NCI-H146 (cell line): ENCODE measurements at places on chromosomes 12 and 14.

DNA sequence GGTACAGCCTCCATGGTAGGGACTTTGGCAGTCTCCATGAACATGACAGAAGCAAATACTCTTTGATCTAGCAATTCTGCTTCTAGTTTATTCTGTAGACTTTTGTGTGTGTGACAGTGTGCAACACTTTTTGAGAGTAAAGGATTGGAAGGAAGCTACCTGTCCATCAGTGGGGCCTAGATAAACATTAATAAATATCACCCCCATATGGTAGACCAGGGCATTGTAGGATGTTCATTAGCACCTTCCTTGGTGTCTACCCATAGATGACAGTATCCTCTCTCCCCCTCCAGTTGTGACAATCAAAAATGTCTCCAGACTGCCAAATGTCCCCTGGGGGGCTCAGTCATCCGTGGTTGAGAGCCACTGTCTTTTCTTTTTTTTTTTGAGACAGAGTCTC is 10.8 kb downstream of the SNRNP35 start:
- no peak for DNase-seq

GRCh38 chr14:53375599-53375998 is 222.5 kb upstream of the DDHD1 start:
- DNase-seq, result no peak

GRCh38 chr12:75591628-75592027 is 80.2 kb upstream of the KRR1 start:
- DNase-seq, result no peak

DNA sequence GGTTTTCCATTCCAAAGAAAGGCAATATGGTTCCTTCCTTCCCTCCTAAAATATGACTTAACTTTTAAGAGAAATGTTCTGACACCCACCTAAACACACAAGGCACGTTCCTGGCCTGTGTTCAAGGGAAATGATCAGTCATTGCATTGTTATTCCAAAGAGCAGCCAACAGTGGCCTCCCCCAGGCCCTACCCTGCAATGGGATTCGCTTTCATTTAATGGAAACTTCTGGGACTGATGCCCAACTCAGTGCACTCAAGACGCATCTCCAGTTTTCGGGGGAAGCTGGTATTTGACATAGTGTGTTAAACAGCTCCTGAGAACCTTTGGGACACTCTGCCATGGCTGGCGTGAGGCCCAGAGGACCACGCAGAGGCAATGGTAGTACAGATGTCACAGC is 65.9 kb downstream of the DDX51 start:
- DNase-seq, result no peak

- no peak for DNase-seq
These were observed 90.2 kb upstream of the TBX3 start for GRCh38 chr12:114774197-114774596.

DNA sequence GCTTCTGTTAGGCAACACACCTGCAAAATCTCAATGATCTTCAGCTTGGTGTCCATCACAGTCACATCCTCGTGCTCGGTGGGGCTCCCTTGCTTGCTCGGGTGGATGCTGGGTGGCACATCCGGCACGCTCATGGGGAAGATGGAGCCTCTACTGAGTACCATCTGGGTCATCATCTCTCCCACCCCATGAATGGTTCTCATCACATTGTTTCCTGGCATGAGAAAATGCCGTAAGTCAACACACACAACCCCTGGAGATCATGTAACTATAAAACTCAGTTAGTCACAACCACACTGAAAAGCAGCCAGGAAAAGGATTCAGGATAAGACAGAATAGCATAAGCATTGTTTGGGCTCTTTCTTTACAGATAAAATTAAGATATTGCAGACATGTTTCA is 201.1 kb downstream of the ITPR2 start:
- peak; percentile 91 for DNase-seq

DNA sequence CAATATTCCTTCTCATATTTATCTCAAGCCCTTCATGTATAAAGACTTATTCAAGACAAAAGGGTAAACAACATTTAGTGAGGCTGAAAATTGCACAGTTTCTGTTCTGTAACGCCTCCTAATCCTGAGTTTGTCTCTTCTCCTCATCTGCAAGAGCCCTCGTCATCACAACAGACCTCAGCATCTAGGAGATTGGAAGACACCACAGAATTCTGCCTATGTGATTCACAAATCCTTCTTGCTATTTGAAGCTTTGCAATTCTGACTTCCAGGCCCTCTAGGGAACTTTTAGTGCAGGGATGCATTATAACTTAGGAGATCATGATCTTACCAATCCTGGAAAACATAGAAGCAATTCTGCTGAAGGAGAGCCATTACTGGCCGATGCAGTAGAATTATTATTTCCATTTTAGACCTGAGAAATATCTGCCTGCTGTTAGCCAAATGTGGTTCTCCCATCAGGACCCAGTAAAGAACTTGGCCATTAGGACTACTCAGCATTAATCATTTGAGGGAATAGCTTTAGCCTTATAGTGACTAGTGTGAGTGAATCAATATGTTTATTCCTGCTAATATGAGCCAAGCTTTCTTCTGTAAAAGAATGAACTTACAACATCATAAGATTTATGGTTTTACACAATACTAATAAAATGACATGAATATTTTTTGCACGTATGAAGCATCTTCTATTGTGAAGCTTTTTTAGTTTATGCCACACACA is 119.5 kb downstream of the ANO4 start:
- no peak for DNase-seq

- no peak for DNase-seq
These were observed 3.0 kb downstream of the KLRK1 start for GRCh38 chr12:10386857-10387256.

DNA sequence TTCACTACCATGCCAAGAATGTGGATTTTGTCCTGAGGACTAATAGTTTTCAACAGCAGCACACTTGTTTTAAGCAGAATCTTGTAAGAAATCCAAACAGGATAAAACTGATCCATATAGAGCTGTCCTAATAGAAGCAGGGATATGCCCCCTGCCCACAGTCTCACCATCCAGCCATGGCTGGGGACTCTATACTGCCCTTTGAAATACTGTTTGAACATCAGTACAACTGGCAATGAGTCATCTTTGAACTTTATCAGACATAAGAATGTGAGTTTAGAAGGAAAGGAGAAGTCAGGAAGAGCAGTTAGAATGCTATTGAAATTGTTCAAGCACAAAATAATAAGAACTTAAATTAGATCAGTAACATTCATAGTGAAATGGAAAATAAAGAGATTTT is 3.8 kb upstream of the C12orf42 start:
- DNase-seq, result no peak

- peak; percentile 15 for DNase-seq
These were observed 194.6 kb upstream of the FSCB start for GRCh38 chr14:44701563-44702263.

DNA sequence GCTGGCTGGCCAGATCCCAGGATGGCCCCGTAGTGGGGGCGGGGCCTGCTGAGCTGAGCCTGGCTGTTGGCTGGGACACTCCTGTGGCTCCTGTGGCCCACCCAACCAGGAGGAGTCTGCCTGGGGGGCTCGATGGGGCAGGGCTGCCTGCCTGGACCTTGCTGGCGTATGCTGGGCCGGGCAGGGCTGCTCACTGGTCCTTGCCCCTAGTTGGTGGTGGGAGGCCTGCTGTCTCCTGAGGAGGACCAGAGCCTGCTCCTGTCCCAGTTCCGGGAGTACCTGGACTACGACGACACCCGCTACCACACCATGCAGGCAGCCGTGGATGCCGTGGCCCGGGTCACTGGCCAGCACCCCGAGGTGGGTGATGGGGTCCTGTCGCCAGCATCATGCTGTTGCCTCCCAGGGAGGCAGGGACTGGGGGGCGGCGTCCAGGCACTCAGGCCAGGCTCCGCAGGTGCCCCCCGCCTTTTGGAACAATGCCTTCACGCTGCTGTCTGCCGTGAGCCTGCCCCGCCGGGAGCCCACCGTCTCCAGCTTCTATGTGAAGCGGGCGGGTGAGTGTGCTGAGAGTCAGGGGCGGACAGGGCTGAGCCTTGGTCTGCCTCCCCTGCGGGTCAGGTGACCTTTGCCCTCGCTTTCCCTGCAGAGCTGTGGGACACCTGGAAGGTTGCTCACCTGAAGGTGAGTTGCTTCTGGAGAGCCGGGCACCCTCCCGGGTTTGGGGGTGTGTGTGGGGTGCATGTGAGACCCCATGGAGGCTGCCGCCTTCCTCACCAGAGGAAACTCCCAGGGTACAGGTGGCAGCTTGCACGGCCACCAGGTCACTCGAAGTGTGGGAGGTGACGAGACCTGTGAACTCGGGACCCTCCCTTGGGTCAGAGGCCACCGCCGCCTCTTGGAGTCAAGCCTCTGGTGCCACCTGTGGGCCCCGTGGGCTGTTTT is 3.4 kb downstream of the NOC4L start:
- DNase-seq, result no peak

DNA sequence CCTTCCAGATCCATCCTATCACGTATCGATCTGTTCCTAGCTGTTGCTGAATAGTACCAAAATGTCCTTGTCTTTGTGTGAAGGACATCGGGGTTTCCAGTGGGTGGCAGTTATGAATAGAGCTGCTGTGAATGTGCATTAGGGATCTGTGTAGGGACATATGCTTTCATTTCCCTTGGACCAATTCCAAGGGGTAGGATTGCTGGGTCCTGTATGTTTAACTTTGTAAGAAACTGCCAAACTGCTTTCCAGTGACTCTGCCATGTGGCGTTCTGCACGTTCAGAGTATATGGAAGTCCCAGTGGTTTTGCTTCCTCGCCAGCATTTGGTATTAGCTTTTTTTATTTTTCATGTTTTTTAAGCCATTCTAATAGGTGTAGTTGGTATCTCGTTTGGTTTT is 28.6 kb downstream of the PACS2 start:
- DNase-seq, result no peak

- no peak for DNase-seq
These were observed 267.7 kb upstream of the G2E3 start for GRCh38 chr14:30291216-30291615.

DNA sequence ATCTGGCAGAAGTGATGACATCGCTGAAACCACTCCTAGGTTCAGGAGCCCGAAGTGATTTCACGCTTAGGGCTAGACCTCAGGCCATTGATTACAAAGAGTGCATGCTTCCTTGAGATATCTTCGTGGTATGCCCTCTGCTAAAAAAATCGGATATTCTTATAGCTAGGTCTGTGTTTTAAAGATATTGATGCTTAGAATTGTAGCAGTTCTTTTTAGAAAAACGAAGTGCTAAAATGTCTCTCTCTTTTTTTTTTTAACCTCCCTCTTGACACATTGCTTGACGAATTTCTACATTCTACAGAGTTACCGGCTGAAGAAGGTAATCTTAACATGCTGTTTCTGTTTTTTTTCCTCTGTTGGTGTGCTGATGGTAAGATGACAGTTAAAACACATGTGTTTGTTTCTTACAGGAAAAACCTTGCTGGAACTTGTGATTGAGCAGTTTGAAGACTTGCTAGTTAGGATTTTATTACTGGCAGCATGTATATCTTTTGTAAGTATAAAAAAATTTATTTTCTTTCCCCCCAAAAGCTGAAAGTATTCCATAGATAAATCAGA is 1.3 kb downstream of the ATP2A2 start:
- DNase-seq, result no peak

GRCh38 chr12:54282949-54283593 is 2.5 kb downstream of the HNRNPA1 start:
- no peak for DNase-seq

DNA sequence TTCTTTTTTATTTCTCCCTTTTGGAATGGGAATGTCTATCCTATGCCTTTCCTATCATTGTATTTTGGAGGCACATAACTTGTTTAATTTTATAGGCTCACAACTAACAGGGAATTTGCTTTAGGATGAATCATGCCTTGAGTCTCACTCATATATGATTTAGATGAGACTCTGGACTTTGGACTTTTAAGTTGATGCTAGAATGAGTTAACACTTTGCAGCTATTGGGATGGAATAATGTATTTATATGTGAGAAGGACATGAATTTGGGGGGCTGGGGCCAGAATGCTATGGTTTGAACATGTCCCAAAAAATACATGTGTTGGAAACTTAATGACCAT is 365.3 kb downstream of the ZFP36L1 start:
- no peak for DNase-seq

DNA sequence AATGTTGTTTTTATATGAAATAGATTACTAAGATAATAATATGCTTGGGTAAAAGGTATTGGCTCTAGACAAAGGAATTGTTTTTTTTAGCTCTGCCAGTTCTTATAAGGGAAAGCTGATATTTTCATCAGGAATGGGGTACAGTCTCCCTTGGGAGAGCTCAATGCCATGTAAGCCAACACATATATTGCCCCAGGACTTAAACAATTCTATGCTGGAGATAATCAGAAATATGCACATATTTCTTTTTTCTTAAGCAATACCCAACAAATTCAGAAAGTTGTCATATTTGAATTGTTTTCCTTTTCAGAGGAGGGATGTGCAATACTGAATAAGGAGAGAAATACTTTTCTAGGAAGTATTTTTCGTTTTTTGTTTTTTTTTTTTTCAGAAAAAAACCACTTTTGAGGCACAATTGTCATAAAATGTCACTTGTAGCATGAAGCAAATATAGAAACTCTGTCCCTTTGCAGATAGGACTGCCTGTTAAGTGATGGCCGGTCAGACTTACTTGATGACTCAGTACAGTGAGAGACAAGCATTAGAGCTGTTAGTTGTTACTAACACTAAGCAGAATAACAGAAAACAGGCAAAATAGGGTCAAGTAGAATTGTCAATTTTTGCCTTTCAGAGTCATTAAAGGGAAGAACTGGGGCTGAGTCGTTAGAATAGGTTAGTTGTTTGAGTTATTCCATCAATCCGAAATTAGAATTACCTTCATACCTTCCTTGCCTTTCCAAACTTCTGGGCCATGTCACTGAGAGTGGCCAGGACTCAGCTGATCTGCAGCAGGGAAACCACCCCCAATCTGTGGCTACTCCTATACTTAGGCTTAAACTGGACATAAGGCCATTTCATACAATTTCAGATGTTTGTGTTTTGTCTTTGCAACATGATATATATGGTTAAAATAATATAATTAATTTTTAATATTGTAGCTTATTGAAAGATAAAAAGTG is 168.1 kb downstream of the SLC38A4 start:
- DNase-seq, result no peak

DNA sequence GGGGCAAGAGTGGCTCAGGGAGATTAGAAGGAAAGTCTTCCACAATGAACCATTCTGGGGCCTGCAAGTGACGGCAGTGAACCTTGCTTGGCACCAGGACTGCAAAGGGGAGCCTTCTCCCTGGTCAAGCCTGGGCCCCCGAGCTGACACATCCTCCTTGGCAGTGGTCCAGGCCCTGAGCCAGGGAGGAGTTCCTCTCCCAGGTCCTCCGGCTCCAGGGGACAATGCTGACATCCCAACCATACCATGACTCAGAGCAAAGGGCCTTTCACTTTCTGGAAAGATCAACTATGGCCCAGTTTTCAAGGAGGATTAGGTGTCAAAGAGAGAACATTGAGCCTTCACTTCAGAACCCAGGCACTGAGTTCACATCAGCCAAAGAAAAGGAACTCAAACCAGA is 756.5 kb upstream of the TBX3 start:
- DNase-seq, result no peak

DNA sequence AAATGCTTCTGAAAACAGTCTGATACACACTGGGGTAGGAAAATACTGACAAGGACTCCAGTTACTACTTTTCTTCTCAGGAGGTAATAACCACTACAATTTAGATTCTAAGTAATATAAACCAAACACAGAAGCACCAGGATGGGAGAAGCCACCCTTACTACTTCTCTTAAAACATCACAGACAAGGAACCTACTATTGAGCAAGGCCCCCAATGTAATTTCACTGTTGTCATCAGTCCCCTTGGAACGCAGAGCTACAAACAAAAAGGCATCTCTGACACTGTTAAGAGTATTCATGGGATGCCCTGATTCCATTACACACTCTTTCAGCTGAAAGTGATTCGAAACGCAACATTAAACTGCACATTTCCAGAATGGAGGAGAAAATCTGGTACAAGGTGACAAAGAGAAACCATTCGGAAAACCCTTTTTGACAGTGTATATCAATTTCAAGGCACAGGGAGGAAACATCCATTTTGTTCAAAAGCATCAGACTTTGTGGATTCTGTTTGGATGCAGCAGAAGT is 185.9 kb downstream of the PPM1H start:
- DNase-seq, result no peak
